ENCODE measurements at places on chromosomes 12 and 14. TPM values are rescaled to one million over a fixed set of nuclear protein-coding genes. Genes with fewer than 3 reads are reported as not detected.

Gene PTPRR
- total RNA-seq: not detected

Gene CISTR
- total RNA-seq: not detected

Gene OXA1L
- total RNA-seq: 87.8 TPM

Gene RNASE3
- total RNA-seq: not detected

All from epithelial cell of alveolus of lung (primary cell).